ENCODE measurements at places on chromosomes 1 and 21.

DNA sequence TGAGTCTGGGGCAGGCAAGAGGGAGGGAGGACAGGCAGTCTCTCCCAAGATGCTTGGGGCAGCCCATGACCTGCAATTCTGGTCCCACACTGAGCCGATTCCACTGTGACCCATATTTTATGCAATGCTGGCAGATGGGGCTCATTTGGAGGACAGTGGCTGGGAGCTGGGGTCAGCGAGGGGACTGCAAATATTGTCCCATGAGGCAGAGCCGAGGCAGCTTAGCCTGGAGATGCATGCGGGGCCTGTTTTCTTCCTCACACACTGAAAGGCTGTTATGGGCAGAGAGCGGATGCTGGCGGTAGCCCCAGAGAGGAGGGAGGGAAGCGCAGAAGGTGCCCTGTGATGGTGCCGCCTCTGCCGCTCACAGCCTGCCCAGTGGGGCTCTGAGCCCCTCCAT, 128.5 kb upstream of the POU3F1 start:
- no peak for DNase-seq

DNA sequence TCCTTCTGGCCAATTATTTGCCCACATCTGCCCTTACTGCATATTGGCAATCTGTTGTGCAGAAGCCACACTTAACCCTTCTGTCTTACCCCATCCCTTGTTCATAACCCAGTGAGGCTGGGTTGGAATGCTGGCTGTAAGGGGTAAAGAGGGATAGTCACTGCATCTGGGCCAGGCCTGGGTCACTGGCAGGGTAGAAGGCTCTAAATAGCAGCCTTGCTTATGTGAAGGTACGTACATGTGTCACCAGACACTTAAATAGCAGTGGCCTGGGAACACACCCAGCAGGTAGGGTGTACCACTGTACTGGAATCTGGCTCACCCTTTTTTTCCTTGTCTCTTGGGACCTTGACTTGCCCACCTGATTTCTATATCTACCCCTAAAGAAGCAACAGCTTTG, 9.9 kb upstream of the TARS2 start:
- DNase-seq, result no peak

GRCh38 chr1:152770411-152770810, 4.5 kb upstream of the LCE1F start:
- no peak for DNase-seq

GRCh38 chr1:156499194-156499841, 1.3 kb downstream of the MEF2D start:
- no peak for DNase-seq

- no peak for DNase-seq
Observed at GRCh38 chr21:36241717-36242116, 78.3 kb upstream of the MORC3 start.

DNA sequence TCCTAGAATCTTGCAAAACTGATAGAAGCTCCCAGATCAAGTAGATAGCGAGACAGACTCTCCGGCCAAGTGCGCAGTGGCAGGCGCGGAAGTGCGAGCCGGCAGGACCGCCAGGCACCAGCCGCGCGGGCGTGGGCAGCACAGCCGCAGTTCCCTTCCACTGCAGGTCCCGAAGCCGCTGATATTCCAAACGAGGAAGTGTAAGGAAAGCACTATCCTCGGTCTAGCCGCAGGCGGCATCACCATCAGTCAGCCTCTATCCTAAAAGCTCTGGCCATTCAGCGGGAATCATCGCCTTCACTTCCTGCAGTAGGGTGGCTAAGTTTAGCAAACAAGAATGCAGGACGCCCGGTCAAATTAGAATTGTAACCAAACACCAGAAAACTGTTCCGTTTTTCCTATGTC, 710 bp downstream of the GLRX2 start:
- DNase-seq, result peak; percentile 58

DNA sequence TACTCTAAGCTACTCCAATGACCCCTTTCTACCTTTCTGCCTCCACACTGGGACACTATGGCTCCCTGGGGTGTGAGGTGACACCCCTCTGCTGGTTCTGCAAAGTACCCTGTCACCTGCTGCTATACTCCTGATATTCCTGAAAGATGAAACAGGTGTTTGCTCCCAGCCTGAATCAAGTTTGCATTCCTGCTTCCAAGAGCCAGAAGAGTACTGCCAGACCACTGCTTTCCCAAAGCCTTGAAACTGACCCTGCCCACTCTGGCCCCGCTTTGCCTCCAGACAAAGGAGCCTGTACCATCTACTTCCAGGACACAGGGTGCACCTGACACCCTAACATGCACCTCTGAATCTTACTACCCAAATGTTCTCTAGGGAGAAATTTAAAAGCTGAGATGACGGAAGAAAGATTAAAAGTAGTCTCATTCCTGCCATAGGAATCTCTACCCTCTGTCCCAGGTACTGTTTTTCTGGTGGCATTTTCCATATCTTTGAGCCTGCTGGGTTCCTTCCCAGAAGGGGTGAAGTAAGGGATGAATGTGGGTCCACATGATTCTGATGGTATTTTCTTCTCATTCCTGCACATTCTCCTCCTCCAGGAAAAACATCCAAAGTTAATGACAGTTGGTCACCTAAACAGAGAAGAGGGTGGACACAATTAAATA, 70.3 kb upstream of the DUSP10 start:
- no peak for DNase-seq

DNA sequence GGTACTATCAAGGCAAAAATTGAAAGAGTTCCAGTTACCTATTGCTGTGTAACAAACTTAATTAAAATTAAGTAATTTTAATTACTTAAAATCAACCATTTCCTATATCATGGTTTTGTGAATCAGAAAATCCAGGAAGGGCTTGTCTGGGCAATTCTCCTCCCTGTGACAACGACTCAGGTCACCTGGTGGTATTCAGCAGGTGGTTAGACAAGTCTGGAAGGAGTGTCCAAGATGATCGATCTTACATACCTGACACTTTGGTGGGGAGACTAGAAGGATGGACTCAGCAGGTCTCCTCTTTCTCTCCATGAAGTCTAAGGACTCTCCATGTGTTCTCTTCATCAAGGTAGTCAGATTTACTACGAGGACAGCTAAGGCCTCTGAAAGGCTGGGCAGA, 22.9 kb downstream of the SERPINC1 start:
- no peak for DNase-seq

DNA sequence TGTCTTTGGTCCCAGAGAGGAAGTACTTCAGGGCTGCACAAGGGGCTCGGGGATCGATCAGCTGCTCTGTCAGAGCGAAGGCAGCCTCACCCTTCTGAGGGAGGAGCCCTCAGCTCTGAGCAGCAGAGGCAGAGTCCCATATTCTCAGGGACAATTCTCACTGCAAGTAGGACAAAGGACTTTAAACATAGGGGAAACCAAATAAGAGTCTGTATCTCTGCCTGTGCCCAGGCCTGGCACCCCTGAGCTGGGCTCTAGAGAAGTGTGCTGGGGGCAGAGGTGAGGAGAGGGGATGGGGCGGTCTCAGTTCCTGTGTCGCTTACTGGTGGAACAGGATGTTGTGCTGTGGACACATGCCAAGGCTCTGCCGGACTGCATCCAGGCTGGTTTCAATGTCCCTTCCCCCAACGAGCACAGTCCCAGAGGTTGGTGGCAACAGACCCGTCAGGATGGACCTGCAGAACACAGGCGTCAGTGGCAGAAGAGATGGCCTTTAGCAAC, 76.6 kb downstream of the ABCA4 start:
- DNase-seq, result no peak

DNA sequence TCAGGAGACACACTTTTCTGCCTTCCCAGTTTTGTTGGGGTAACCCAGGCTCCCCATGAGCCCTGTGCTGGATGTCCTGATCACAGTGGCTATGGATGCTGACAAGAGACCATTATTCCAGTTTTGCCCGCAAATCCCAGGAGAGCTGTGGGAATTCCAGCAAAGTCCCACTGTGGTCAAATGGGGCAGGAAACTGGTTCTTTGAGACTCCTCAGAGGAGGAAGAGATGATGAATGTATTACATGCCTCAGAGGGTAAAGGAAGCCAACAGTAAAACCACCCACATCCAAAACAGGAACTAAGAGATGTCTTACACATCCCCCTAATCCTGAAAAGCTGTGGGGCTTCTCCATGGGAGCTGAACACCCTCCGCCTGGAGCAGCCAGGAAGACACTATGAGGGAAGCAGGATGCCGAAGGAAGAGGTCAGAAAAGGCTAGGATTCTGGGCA, 12.8 kb upstream of the MPZL1 start:
- no peak for DNase-seq

DNA sequence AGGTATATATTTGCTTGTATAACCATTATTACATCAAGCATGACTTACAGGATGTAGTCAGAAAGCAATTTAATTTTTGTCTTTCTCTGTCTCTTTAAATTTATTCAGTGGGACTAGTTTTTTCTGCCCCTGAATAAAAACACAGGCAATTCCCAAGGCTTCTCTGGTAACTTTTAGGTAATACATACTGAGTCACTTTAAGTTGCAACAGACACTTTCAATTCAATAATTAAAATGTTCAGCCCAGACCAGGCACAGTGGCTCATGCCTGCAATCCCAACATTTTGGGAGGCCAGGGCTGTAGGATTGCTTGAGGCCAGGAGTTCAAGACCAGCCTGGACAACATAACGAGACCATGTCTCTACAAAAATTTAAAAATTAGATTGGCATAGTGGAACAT, 12.3 kb downstream of the SLC44A3 start:
- DNase-seq, result no peak

DNA sequence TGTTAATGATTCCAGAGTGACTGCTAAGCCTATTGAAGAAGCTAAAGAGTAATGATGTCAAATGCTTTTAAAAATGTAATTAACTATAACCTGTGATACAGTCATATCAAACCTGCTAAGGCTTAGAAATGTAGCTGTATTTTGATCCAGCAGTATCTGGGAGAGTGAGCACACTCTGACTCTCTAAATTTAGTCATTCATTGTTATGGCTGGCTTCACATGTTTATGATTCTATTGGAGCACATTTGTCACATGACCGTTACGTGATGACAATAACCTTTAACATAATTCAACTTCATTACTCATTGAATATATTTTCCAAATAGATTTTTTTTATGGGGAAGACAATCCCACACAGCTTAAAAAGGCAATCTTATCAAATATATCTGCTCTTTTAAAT, 587.1 kb downstream of the LMO4 start:
- no peak for DNase-seq

GRCh38 chr1:192581131-192581927, 5.8 kb downstream of the RGS1 start:
- DNase-seq, result no peak

DNA sequence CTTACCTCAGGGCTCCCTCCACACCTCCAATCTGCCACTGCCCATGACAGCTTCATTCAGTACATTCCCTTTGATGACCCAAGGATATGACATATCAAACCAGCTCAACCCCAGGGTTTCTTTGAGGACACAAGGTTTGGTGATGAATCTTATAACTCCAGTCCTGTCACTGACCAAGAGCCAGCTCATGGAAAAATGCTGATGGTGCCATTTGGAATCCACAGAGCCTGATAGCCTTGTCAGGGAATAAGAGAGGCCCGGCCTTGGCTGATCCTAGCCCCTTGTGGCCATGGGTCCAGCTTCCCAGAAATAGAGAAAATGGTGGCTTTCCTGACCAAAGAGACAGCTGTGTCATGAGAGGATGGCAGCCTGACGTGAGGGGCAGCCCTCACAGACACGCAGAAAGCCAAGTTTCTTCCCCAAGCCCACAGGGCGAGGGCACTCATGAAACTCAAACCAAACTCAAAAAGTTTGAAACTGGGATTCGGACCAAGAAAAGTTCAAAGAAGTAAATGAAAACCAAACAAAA, 75.4 kb downstream of the SH3BGR start:
- DNase-seq, result no peak

GRCh38 chr1:153560241-153560640, 5.4 kb downstream of the S100A2 start:
- no peak for DNase-seq

GRCh38 chr1:211734791-211735190, 59.4 kb upstream of the NEK2 start:
- DNase-seq, result no peak

All from NCI-H524 (cell line).